NCI-H146 (cell line): ENCODE measurements at places on chromosomes 7 and 10.
A peak's percentile ranks its signal among the peaks of the same experiment; 100 is the strongest.

DNA sequence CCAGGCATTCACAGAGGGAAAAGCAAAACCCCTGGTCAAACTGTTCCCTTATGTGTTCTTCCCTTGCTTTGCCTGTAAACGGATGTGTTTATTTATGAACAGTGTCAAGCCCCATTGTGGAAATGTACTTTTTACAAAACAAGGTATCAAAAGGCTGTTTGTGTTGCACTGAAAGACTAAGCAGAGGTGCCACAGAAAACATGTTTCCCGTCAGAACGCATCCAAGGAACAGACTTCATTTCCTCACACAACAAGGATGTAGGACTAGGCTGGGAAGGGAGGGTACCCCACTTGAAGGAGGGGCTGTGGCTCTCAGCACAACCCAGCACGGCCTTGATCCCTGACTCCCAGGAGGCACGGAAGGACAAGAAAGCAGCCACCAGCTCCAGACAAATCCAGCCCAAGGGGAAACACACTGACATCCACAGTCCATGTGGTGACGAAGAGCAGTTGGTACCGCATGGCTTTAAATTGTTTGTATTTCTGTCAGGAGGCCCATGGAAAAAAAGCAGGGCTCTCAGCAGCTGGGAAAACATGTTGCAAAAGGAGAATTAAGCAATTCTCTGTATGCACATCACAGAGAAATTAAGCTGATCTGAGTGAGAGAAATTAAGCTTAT, 85.6 kb downstream of the RNF216 start:
- no peak for DNase-seq

GRCh38 chr10:84078771-84079170, 60.5 kb upstream of the GHITM start:
- DNase-seq = no peak

DNA sequence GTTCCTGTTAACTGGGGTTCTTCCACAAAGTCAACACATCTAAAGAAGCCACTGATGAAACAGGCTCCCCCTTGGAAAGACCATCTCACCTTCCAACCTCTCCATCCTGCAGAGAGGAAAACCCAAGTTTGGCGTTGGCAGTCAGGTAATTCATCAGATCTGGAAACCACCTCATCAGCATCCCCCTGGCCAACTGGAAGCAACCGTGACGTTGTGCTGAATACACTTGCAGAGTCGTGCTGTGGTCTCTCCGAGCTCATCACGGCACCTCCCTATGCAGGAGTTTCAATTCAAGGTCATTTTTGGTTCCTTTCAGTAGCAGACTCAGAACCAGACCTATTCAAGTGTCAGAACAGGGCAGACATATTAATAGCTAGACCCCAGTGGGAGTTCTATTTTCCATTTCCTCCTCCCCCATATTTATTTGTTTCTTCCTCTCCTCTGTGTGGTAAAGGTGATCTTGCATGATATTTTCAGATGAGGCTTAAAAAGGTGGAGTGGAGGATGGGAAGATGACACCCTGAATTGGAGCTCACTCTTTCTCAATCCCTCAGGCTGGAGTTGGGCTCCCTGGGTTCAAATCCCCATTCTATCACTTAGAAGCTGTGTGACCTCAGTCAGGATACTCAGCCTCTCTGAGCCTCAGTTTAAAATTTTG, 149.1 kb upstream of the ADO start:
- DNase-seq = no peak

- DNase-seq = peak; percentile 90
Measured at GRCh38 chr7:32957326-32958045, at the start of gene FKBP9. TSS of gene FKBP9 (plus strand) at chr7:32957440. CDS start at chr7:32957574, 134 bp downstream.

- DNase-seq = no peak
Measured at GRCh38 chr10:13503745-13504463, 24.9 kb downstream of the BEND7 start.
